SK-N-SH (cell line): ENCODE measurements at places on chromosomes 6 and 20.
A peak's percentile ranks its signal among the peaks of the same experiment; 100 is the strongest.

DNA sequence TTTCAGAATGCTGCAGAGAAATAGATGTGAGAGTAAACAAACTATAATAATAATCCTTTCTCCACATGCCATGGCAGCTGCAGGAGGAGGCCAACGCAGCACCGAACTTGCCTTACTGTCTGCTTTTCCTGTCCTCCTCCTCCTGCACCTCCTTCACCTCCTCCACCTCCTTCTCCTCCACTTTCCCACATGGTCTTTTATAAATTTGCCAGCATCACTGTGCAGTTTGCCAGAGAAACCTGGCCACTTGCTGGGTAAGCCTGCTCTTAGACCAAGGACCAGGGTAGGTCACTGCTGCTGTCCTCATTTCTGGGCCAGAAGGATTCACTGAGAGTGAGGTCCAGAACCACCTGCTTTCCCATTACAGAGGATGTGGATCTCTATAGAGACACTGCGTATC, 8.7 kb downstream of the SGK1 start:
- DNase-seq, result no peak

DNA sequence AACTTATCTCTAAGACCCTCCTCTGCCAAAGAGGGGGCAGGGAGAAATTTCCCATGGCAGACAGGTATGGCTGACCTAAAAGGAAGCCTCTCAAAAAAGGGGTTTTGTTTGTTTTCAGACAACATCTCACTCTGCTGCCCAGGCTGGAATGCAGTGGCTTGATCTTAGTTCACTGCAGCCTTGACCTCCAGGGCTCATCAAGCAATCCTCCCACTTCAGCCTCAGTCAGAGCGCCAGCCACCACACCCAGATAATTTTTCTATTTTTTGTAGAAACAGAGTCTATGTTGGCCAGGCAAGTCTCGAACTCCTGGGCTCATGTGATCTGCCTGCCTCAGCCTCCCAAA, 3.8 kb downstream of the EZR start:
- DNase-seq, result no peak

DNA sequence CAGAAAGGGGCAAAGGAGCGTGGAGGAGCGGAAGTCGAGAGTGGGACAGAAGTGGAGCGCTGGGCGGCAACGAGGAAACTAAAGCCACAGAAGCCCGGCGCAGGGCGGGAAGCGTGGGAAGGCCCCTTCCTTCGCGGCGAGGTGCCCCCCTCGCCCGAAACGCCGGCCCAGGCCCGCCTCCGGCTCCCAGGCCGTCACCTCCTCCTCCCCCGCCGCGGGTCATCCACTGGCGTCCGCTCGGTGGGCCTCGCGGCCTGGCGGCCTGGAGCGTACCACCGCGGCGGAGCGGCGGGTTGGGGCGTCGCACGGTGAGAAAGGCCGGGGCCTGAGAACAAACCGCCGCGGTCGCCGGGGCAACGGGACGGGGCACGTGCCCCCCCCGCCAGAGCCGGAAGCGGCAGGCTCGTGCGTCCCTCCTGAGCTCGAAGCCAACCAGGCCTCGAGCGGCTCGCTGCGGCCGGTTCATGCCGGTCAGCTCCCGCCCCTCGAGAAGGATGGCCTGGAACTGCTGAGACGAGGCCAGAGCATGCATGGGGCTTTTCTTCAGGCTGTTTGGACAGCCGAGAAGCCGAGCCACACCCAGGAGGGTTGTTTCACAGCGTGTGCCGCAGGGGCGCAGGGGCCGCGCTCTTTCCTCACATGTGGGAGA, at the start of gene TCP11:
Gene TCP11 (minus strand): TSS at position 333 of the 649 bp plus-strand sequence. CDS start 469 bp downstream, outside the sequence.
- peak; percentile 26 for DNase-seq

DNA sequence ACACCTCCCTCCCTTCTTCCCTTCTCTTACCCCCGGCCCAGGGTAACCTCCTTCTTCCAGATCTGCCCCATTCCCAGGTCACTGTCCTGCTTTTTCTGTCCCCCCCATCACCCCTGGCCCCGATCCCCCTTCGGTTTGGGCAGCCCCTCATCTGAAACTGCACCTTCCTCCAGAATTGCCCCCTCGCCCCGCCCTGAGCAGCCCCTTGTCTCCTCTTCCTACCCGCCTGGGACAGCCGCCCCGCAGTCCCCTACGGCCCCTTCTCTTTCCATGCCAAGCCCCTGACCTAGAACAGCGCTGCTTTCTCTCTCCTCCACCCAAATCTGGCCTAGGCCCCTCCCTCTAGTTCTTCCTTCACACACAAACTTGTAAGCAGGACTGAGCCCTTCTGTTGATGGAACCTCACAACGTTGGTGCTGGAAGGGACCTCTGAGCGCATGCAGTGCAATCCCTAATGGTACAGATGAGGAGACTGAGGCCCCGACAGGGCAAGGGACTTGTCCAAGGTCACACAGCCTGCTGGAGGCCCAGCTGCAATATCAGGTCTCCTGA, 630 bp downstream of the PPP2R5D start:
- DNase-seq, result no peak

DNA sequence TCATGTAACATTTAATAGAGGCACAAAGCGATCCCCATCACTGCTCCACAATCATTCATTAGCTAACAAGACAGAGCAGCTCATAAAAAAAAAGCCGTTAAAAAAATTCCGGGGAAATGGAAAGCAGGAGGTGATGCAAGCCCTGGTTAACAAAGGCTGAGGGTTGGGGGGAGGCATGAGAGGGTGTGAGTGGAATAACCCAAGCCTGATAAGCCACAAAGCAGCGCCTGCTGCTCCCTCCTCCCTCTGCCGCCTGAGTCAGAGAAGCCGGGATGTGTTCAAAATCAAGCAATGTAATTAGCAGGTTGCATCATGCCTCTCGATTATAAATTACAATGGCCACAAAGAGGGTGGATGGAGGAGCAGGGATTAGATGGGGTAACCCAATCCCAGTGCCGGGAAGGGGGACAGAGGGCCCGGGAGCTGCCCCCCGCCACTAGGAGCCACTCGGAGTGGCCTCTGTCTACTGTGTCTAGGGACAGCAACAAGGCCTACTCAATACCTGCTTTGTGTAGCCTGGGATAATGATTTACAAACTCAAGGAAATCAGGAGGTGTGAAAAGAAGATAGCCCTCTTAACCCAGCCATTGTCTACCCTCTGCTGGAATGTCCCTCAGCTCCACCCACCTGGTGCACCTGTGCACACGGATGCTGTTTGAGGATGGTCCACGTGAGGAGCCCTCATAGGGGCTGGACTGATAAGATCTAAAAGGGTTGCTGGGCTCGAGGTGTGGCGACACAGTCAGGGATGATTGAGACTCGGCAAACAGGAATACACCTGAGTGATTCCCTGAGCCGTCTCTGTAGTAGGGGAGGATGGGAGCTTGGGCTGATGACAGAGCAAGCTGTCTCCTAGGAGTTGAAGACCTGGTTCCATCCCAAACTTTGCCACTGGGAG, 156.9 kb downstream of the VEGFA start:
- peak; percentile 81 for DNase-seq

DNA sequence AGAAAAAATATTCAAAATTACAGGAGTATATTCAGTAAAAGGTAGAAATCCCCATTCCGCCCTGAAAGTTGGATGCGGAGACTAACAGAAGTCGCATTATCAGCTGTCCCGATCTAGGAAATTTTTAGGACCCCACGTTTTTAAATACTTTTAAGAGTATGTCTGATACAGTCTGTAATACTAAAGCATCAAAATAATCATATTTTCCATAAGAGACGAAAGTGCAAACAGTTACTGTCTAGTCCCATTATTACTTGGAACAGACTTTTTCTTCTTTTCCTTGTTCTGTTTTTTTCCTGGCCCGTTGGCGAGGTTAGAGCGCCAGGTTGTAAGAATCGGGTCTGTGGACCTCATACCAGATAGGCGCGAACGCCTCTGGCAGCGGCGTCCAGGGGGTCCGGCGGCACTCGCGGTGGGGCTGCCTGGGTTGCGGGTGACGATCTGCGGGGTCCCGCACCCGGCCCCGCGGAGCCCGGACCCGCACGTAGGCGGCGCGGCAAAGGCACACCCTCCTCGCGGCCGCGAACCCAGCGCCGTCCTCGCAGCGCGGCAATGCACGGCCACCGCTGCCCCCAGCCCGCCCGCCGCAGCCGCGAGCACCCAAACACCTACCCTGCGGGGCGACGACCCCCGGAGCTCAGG, 460 bp downstream of the PLAGL1 start:
- no peak for DNase-seq

DNA sequence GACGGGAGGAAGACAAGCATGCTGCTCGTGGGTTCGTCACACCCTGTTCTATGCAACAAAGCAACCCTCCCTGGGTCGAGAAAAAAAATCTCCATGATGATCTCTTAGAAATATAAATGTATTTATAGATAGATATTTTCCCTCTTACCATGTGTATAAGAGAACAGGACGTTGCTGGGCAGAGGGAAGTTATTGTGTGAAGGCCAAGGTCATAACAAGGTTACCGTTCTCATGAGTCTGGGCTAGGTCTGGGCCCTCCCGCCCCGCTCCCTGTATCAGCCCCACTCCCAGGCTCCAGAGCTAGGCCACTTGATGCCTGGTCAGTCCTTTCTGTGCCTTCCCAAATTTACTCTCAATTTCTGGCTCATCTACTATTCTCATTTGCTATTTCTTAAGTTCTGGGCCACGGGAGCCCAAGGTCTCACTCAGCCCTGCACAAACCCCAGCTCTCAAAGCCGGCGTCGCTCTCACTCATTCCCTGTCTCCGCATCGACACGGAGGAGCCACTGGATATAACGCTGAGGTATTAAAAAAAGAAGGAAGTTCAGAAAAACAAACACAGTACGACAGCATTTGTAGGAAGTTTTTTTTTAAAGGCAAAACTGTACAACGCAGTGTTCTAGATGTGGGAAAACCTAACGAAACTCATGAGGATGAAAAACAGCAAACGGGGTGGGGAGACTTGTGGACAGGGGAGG, 96.8 kb downstream of the PSMG4 start:
- DNase-seq, result no peak

DNA sequence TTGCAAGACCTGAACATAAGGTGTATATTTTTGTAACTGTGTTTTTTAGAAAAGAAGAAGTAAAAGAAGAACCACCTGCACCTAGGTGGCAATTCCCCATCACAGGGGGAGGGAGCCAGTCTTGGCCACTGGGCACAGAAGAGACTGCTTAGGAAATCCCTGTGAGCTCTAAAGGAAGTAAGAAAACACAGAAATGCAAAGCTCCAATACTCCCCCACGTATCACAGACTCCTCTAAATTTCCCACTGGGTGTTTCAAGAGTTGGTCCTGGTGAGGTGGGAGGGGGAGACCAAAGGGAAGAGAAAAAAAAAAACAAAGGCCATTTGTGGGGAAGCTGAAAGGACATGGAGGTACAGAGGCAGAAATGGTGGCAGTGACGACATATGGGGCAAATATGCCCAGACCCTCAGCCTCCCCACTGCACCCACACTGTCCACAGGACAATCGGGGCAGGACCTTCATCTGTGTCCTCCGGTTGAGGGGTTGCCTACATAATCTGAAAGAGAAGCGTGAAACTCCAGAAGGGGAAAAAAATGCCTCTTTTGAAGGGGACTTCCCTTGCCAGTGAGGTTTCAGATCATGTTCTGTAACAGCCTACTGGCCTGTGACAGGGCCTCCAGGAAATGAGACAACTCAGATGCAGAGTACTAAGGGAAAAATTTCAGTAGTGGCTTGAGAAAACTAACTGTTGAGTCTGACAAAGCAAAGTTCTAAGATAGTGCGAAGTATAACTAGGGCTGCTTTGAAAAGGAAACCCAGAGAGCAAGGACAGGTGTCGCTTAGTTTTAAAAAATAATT, 226.2 kb upstream of the MARCKS start:
- DNase-seq, result no peak

DNA sequence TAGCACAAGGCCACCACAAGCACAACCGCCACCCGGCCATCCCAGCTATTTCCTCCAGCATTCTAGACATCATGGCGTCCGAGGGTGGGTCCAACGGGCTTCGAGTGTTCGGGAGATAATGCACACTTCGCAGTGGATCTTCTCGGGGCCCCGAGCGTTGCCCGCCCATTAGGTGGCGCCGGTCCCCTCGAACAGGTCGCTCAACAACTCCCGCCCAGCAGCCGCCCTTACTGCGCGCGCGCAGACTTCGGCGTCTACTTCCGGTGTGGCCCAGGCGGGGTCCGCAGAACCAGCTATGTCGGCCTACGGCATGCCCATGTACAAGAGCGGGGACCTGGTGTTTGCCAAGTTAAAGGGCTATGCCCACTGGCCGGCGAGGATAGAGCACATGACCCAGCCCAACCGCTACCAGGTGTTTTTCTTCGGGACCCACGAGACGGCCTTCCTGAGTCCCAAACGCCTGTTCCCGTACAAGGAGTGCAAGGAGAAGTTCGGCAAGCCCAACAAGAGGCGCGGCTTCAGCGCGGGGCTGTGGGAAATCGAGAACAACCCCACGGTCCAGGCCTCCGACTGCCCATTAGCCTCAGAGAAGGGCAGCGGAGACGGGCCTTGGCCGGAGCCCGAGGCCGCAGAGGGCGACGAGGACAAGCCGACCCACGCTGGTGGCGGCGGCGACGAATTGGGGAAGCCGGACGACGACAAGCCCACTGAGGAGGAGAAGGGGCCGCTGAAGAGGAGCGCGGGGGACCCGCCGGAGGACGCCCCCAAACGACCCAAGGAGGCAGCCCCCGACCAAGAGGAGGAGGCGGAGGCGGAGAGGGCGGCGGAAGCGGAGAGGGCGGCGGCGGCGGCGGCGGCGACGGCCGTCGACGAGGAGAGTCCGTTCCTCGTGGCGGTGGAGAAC, at the start of gene HDGFL1:
Gene HDGFL1 (plus strand): TSS at position 286 of the 904 bp plus-strand sequence. CDS start 10 bp downstream, at position 296.
- no peak for DNase-seq

- no peak for DNase-seq
Observed at GRCh38 chr20:58431134-58431533, 42.1 kb downstream of the VAPB start.

DNA sequence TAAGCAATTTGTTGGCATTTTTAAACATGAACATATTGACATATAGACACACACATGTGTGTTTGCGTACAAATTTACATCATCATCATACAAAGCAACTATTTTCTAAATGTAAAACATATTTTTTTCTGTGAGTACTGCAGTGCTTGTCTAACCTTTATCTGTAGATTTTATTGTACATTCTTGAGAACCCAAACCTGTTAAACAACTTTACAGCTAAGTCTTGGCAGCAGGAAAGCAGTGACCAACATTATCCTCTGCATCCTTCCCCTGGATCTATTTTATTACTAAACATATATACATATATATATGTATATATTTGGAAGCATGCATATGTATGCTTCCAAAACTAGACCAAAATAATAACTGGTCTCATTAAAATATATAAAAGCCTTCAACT, 10.4 kb upstream of the PLCB1 start:
- DNase-seq, result no peak
